ENCODE measurements at places on chromosomes 13 and 19.

DNA sequence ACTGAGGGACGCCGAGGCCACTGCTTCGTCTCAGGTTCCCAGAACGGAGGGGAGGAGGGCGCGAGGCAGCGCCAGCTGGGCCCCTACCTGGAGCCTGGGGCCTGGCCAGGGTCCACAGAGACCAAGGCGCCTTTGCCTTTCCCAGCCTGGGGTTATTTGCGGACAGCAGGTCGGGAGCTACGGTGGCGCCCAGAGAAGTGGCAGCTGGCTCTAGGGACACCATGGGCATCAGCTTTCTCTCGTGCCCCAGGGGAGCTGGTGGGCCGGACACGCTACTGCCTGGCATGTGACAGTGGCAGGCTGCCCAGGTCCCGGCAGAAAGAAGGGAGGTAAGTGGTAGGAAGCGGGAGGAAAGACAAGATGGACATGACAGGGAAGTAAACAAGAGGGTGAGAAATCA is 19.0 kb downstream of the AKT2 start:
- DNase-seq, result no peak

GRCh38 chr13:48761256-48761655 is 107.5 kb downstream of the CYSLTR2 start:
- no peak for DNase-seq

- no peak for DNase-seq
These were observed 72.0 kb downstream of the TEX29 start for GRCh38 chr13:111392486-111392885.

DNA sequence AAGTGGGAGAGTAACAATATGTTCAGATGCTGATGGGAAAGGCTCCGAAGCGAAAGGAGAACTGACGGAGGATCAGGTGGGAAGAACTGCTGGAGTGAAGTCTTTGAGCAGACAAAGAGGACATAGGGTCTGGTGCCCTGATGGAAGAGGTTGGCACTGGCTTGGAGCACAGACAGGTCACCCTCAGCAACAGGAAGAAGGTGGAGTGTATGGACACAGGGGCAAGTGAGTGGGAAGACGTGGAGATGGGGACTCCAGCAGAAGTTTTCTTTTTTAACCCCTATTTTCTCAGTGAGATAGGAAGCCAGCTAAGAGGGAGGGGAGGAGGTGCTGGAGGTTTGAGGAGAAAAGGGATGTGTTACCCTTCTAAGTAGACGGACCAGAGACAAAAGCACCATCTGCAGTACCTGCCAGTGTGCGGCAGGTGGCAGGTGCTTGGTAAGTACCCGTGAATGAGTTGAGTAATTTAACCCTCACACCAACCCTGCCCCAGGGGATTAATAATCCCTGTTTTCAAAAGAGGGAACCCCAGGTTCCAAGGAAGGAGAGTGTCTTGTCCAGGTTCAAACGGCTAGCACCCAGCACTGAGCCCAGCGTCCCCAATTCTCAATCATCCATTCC is 11.2 kb downstream of the HAS1 start:
- DNase-seq, result no peak

- no peak for DNase-seq
These were observed 240.4 kb downstream of the KCNRG start for GRCh38 chr13:50255639-50256038.

DNA sequence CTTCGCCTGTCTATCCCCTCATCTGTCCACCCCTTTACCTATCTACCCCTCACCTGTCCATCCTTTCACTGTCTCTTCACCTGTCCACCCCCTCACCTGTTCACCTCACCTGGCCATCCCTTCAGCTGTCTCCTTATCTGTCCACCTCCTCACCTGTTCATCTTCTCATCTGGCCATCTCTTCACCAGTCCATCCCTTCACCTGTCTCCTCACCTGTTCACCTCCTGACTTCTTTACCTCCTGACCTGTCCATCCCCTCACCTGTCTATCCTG is 13.2 kb upstream of the KANK2 start:
- DNase-seq, result no peak

- DNase-seq, result no peak
These were observed 12.4 kb upstream of the SULT2B1 start for GRCh38 chr19:48539503-48540096.

DNA sequence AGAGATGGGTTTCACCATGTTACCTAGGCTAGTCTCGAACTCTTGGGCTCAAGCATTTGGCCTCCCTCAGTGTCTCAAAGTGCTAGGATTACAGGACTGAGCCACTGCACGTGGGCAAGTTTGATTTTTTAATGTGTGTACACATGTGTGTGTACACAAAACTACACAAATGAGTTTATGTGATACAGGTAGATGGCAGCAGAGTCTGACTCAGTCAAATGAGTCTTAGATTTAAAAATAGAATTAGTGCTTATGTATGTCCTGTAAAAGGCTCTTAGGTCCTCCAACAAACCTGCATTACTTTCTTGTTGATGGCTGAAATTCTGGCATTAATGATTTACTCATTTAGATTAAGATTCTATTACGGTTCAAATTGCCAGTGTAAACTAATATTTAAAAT is 293.7 kb downstream of the PCDH17 start:
- DNase-seq, result no peak

- DNase-seq, result no peak
These were observed 6.9 kb downstream of the UBE2L5 start for GRCh38 chr13:30429235-30429634.

GRCh38 chr19:6198896-6199239 is 63.4 kb downstream of the ACSBG2 start:
- DNase-seq, result no peak

DNA sequence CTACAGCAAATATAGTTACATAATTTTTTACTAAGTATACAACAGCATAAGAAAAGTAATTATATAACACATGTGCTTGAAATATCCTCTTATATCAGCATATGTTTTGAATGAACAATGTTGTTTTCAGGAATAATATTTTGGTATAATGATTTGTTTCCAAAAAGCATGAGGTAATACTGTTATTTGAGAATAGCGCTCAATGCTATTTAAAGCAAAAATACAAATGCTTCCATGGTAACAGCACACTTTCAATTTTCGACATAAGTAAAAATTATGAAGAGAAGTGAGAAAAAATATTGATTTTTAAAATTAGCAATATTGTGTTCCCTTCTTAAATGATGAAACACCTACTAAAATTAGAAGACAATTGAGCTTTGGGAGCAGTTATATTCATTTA is 715.9 kb upstream of the ATXN8OS start:
- DNase-seq, result no peak

GRCh38 chr19:10379880-10380312 is 476 bp downstream of the TYK2 start:
- DNase-seq, result no peak

- DNase-seq, result no peak
These were observed 9.9 kb downstream of the GPR183 start for GRCh38 chr13:99297331-99297730.
